ENCODE measurements at places on chromosomes 4 and X.

DNA sequence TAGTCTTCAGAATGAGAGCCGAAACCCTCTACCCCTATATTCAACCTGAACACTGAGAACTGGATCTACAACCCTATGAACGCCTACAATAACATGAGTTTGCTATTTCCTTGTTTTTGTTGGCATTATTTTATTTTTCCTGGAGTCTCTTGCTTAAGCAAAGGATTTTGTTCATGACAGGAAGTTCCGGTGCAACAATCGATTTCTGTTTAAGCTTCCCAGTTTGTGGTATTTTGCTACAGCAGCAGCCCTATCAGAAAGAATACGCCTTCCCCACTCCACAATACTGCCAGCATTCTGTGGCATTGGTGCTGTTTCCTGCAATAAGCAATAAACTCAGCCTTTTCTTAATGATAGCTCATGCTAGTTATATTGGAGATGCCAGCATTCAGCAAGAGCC lies 60.9 kb downstream of the NPY5R start:
- DNase-seq, result no peak

GRCh38 chr4:165709516-165709915 lies 163.5 kb upstream of the TLL1 start:
- no peak for DNase-seq

- no peak for DNase-seq
Measured at GRCh38 chrX:134453631-134454030, 6.3 kb upstream of the HPRT1 start.

DNA sequence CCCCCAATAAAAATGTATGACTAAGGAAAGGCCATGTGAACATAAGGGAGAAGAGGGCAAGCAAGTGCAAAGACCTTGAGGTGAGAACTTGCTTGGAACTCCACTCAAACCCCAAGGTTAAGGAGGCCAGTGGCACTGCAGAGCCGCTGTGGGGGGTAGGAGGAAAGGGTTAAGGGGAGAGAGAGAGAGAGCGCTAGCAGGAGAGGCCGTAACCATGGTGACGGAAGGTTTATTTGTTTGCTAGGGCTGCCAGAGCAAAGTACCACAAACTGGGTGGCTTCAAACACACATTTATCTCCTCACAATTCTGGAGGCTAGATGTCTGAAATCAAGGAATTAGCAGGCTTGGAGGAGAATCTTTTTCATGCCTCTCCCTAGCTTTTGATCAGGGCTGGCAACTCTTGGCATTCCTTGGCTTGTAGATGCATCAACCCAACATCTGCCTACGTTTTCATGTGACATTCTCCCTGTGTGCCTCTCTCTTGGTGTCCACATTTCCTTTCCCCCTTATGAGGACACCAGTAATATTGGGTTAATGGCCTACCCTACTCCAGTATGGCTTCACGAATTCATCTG lies 35.2 kb downstream of the SMIM20 start:
- DNase-seq, result no peak

DNA sequence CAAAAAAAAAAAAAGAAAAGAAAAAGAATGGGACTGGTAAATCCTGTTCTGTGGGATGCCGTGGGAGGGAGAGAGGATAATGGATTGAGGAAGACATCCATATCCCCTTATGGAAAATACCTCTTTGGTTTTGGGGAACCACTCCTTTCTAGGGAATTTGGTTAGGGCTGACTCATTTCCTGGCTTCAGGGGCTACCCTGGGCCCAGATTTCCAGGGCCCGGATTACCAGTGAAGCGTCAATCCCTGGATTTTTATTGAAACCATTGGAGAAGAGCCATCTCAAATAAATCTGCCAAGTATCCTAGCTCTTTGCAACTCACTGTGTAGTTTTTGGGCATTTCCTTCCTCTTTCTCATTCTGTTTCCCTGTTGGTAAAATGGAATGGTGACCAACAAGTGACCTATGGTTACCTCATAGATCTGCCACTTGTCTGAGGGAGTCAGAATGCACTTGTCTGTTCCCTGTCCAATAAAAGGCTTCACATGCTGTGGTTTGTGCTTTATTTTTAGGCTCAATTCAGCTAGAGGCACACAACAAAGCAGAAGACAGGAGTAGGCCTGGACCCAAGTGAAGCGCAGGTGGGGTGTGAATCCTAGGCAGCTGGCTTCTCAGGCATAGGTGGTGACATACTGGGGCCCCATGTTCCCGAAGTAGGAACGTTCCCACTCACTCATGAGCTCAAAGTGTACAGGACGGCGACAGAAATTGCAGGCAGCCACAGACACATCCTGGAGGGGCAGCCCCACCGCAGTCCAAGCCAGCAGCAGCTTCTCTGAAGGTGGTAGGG lies 8.6 kb downstream of the APEX2 start:
- peak; percentile 24 for DNase-seq

DNA sequence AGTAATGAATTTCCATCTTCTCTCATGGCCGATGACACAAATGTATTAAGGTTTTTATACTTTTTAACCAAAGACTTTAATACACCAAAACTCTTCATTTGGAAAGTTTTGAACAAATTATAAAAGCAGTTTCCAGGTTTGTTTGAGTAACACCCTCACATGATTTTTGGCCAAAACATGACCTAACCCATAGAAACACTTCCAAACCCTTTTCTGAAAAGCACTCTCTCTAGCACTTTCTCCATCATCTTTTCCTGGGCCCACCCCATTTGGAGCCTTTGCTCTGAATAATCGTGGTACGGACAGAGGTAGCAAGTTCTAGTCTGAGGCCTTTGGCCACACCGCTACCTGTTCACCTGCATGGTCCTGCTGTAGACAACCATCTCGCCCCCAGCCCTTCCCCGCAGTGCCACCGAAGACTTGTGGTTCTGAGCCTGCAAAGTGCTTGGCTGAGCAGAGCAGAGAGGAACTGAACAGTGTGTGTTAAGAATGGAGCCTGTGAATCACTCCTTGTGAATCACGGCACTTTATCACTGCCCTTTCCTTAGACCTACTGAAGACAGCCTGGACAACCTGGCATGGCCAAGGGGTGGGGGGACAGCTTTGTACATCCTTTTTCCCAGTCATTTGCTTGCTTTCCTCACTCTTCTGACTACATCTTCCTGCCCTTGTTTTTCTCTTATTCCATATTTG lies 181.8 kb downstream of the PTTG2 start:
- peak; percentile 61 for DNase-seq

- DNase-seq, result no peak
Measured at GRCh38 chr4:78513411-78513975, 38.1 kb upstream of the ANXA3 start.

DNA sequence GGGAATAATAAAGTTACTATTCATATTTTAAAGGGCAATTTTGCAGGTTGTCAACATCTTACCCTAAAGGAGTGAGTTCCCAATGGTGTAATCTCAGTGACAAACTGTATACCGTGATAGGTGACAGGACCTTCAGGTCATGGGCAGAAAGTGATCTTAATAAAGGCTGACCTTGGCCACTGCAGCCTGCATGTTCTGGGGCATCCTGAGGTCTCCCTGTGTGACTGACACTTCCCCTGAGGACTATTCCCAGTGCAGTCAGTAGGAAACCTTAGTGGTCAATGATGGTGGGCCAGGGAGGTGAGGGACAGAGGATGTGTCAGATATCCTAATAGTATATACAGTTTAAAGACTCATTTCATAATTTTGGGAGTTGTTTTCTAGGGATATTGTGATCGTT lies 137.2 kb downstream of the SHROOM3 start:
- DNase-seq, result no peak

- no peak for DNase-seq
Measured at GRCh38 chrX:154981116-154981411, 41.5 kb downstream of the F8 start.

Data from AG10803 (cell line).